ENCODE measurements at places on chromosomes 11 and 22. TPM values are rescaled to one million over a fixed set of nuclear protein-coding genes. Genes with fewer than 3 reads are reported as not detected.

CYTH4 gene
- total RNA-seq = 0.43 TPM

OR8U1 gene
- total RNA-seq = not detected

HDAC10 gene
- total RNA-seq = 16.1 TPM

TOM1 gene
- 33.4 TPM for total RNA-seq

B3GAT1 gene
- 0.09 TPM for total RNA-seq

KCNJ1 gene
- not detected for total RNA-seq

SLC22A25 gene
- not detected for total RNA-seq

OR6A2 gene
- total RNA-seq = 0.14 TPM
